Esophagus squamous epithelium (tissue), 5 donors: ENCODE measurements at places on chromosomes 3 and 15.

GRCh38 chr3:34024447-34025240, 226.2 kb downstream of the PDCD6IP start:
- no peak for DNase-seq

DNA sequence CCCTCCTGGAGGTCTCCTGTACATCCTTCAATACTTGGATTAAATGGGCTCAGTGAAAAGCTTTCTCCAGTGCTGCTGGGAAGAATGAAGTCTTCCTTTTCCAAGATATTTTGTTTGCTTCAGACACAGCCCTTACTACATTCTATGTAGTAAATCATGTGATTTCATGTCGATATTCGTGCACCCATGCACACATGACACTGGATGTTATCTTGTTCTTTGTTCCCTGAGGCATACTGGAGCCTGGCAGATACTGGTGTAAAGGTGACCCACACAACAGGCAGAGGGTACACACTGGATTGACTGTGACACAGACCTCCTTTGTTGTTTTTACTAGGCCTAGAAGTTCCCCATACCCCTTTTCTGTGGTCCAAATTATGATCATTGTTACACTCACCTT, 40.3 kb upstream of the ATP2C1 start:
- no peak for DNase-seq

GRCh38 chr3:113436809-113437208, 4.5 kb downstream of the CFAP44 start:
- no peak for DNase-seq

DNA sequence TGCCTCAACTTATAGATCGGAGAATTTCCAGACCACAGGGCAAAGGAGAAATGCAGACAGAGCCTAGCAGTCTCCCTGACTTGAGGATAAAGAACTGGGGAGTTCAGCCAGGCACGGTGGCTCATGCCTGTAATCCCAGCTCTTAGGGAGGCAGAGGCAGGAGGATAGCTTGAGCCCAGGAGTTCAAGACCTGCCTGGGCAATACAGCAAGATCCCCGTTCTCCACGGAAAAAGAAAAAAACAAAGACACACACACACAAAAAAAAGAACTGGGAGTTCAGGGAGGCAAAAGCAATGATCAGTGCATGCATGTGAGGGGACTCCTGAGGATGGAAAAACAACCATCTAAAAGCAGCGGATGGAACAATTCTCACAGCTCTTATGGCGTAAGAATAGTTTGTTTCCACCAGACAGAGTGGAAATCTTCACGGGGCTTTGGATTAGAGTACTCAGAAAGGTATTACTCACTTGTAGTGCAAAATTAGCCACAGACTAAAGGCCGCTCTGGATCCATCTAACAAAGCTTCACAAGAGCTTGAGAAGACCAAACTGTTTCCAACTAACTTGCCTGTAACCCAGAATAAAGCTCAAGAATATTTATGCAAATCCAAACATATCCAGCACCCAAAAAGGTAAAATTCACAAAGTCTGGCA, 16.3 kb downstream of the SEC11A start:
- DNase-seq = no peak

GRCh38 chr15:82986442-82986780, 401 bp downstream of the RAMAC start:
- no peak for DNase-seq
